ENCODE measurements at places on chromosomes 6 and 20.

- DNase-seq = no peak
Observed at GRCh38 chr6:43138267-43138666, 32.8 kb upstream of the SRF start.

DNA sequence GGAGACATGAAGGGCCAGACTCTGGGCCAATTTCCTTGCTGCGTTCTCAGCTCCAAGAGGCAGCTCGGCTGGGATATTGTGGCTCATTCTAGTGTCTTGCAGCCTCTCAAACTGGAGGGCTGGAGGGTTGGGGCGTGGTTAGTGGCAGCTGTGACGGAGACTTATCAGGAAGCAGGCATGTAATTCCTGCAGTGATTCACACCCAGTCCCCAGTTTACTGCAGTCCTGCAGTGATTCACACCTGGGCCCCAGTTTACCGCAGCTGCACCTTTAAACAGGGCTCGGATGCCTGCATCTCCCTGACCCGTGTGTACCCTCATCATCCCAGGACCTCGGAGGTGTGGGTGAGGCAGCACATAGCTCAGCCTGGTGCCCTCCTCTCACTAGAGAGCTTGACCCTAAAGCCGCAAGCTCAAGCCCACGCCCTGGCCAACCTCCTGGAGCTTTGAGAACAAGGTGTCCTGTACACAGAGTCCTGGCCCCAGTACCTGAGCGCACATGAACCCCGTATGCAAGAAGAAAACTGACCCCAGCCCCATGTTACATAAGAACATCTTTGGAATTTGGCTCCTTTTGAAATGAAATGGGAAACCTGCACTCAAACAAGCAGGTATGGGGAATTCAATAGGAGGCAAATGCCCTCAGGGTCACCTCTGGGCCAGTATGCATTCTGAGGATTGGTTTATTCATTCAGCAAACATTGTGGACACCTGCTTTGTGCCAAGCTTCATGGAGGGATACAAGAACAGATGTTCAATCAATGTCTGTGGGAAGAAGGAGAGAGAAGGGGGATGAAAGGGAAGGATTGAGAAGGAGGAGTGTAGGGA, 55.3 kb upstream of the FAM83D start:
- DNase-seq = peak; percentile 29

GRCh38 chr6:68049562-68049961, 585.5 kb upstream of the ADGRB3 start:
- no peak for DNase-seq

DNA sequence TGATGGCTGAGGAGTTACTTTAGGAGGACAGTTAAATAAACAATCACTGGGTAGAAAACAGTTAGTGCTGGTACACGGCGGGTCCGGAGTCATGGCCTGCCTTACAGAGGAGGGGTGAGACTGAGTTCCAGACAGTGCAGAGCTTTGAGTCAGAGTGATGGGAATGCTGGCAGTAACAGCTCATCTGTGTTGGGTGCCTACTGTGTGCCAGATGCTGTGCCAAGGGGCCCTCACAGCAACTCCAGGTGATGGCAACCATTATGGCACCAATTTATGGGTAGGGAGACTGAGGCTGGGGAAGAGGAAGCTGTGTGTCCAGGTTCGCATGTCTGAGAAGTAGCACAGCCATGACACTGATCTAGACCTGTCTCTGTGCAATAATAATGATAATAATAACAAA, 132.6 kb downstream of the CEBPB start:
- DNase-seq = no peak

DNA sequence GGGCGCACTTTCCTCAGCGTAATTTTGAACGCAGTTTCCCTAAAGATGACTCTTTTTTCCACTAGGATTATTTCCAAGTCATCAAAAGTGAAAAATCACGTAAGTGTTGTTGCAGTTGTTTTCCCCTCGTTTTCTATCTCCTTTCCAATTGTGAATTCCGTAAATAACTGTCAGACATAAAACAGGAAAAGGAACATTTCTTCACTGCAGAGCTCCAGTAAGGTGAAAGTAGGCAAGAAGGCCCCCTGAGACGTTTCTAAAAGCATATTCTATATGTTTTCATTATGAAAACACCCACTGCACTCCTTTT, 17.8 kb downstream of the HIVEP2 start:
- no peak for DNase-seq

GRCh38 chr6:150491131-150491810, 108.4 kb upstream of the PLEKHG1 start:
- DNase-seq = no peak
